Tibial artery (tissue), 4 donors: ENCODE measurements at places on chromosomes 13 and 19.
A peak's percentile ranks its signal among the peaks of the same experiment; 100 is the strongest.

GRCh38 chr19:4449639-4450028, 8.0 kb downstream of the UBXN6 start:
- H3K4me3 ChIP-seq, result no peak overlapping the region
- H3K36me3 ChIP-seq, result peaks cover 97% of the 10 kb centered on the region
- no peak for DNase-seq

GRCh38 chr13:29281932-29282495, 313.5 kb downstream of the SLC7A1 start:
- H3K36me3 ChIP-seq, result no peaks in the 10 kb centered on the region
- H3K27me3 ChIP-seq, result no peaks in the 10 kb centered on the region
- DNase-seq, result no peak
- H3K4me1 ChIP-seq, result no peaks in the 10 kb centered on the region
- no peak overlapping the region for H3K27ac ChIP-seq

- peaks cover 62% of the 10 kb centered on the region for H3K4me1 ChIP-seq
- H3K27me3 ChIP-seq, result no peaks in the 10 kb centered on the region
- H3K27ac ChIP-seq, result peak overlapping the region; percentile 45
- peak overlapping the region; percentile 28 for H3K4me3 ChIP-seq
Measured at GRCh38 chr19:16587833-16588823, 15.9 kb upstream of the SLC35E1 start.

DNA sequence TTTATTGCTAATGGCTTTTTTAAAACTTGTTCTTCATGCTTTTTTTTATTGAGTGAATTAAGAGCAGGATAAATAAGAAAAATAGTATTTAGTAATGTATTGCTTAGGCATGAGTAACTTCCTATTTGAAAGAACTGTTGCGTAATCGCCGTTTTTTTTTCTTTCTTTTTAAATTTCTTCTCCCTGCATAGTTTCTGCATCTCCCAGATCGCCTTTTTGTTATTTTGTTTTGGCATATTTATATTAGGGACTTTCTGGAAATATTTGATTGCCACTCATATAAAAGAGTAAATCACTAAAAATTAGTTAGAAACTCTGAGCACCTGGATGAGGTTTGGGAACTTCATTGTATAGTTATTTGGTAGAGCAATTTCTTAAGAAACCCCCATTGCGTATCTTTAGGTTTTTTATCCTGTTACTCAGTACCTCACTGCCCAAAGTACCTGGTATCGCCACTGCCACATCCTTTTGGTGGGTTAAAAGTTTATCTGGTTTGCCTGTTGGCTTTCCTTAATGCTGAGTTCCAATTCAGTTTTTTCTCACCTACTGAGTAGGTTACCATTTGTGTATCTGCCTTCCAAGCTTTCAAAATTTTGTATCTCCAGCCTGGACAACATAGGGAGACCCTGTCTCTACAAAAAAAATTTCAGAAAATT, 36.2 kb upstream of the LPAR6 start:
- H3K27me3 ChIP-seq, result no peaks in the 10 kb centered on the region
- H3K4me1 ChIP-seq, result no peaks in the 10 kb centered on the region
- DNase-seq, result no peak
- no peaks in the 10 kb centered on the region for H3K36me3 ChIP-seq

DNA sequence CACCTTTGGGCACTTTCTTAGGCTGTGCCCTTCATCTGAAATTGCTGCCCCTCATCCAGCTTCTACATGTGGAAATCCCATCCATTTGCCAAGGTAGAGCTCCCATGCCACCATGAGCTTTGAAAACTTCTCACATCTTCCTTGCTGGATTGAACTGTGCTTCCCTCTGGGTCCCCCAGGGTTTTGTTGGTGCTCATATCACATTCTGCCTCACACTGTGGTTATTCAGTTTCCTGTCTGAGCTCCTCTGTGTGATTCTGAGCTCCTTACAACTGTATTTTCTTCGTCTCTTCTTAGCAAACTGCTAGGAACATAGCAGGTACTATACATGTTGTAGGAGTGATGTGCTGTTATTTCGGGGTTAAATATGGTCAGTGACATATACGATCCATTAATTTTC, 74.9 kb upstream of the KL start:
- DNase-seq, result no peak
- no peaks in the 10 kb centered on the region for H3K4me1 ChIP-seq
- H3K4me3 ChIP-seq, result no peak overlapping the region
- no peaks in the 10 kb centered on the region for H3K36me3 ChIP-seq
- no peaks in the 10 kb centered on the region for H3K27me3 ChIP-seq

DNA sequence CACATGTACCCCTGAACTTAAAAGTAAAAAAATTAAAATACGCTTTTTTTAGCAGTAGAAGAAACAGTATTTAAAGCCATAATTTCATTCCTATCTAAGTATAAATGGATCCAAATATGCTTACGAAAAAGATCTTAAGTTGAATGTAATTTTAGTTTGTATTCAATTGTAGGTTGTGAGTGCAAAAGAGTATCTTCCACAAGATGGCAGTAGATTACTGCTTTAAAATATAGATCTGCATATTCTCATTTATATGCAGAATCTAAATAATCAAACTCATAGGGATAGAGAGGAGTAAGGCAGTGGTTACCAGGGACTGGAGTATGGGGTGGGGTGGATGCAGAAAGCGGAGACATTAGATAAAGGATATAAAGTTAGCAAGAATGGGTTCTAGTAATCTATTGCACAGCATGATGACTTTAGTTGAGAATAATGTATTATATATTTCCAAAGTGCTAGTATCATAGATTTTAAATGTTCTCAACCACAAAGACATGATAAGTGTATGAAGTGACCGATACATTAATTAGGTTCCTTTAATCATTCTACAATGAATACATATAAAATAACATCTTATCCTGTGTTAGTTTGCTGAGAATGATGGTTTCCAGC, 14.2 kb downstream of the OR7A17 start:
- no peak overlapping the region for H3K4me3 ChIP-seq
- no peak overlapping the region for H3K27ac ChIP-seq
- no peaks in the 10 kb centered on the region for H3K27me3 ChIP-seq
- no peaks in the 10 kb centered on the region for H3K36me3 ChIP-seq
- no peak for DNase-seq

DNA sequence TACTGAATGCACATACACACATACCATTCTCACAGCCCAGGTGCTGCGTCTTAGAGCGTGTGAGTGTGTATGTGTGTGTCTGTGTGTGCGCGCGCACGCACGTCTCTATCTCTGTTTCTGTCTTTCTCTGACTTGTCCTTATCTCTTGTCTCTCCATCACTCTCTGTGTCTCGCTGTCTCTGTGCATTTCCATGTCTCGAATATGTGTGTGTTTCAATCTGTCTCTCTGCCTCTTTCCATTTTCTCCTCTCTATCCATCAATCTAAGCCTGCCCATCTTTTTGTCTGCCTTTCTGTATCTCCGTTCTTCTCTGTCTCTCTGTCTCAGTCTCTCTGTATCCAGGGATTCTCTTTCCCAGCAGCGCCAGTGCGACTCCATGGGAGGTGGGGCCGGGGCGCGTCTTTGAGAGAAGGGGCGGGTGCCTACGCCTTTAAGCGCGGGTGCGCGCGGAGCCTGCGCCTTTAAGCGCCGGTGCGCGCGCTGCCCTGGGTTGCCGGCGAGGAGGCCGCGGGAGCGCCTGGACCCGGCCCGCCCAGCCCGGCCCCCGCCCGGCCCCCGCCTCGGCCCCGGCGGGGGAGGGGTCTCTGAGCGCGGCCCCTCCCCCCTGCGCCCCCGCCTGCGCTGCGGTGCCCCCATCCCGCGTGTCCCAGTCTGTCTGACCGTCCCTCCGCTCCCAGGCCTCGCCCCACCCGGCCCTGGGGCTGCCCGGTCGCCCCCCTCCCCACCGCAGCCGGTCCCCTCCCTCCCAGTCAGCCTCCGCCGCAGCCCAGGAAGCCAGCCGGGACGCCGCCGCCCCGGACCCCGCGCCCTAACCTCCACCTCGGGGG, at the start of gene LRFN3:
LRFN3 (plus strand) TSS at position 464 of the 827 bp plus-strand sequence. CDS start 3,052 bp downstream, outside the sequence.
- no peaks in the 10 kb centered on the region for H3K4me1 ChIP-seq
- H3K27me3 ChIP-seq, result no peaks in the 10 kb centered on the region
- peak; percentile 66 for DNase-seq
- H3K36me3 ChIP-seq, result peaks cover 20% of the 10 kb centered on the region
- peak within 1 kb of the TSS; percentile 88 for H3K4me3 ChIP-seq
- H3K27ac ChIP-seq, result peak within 1 kb of the TSS; percentile 91

DNA sequence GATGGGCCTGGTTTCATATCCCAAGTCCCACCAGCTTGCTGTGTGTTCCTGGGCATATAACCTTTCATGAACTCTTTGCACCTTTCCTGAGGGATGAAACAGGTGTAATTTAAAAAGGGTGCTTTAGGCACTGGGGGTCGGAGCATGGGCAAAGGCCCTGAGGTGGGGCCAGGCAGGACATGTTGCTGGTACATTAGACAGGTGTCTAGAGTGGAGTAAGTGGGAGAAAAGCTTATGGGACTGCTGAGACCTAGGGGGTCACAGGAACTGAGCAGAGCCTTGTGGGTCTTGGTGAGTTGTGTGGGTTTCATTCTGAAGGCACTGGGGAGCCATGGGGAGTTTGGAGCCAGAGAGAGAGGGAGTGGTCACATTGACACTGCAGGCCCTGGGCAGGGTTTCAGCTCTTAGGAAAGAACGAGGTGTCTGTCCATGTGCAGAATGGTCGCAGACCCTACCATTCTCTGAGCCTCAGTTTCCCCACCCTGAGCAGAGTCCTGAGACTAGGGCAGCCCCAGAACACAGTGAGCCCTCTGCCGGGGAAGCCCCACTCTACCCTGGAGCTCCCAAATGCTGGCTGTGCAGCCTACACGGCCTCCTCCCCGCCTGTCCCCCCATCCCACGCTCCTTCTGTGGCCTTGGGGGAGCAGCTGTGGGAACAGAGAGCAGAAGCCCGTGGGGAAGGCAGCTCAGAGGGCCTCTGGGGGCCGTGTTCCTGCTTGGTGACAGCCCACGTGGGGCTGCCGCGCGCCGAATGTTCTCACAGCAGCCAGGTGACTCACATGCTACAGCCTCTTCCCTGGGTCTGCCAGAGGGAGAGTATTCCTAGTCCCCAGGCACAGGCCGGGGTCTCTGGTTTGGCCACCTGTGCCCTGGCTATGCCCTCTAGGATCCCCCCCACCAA, 7.3 kb upstream of the HOMER3 start:
- H3K4me1 ChIP-seq, result no peaks in the 10 kb centered on the region
- H3K27me3 ChIP-seq, result peaks cover 7% of the 10 kb centered on the region
- no peak for DNase-seq
- H3K4me3 ChIP-seq, result no peak overlapping the region

DNA sequence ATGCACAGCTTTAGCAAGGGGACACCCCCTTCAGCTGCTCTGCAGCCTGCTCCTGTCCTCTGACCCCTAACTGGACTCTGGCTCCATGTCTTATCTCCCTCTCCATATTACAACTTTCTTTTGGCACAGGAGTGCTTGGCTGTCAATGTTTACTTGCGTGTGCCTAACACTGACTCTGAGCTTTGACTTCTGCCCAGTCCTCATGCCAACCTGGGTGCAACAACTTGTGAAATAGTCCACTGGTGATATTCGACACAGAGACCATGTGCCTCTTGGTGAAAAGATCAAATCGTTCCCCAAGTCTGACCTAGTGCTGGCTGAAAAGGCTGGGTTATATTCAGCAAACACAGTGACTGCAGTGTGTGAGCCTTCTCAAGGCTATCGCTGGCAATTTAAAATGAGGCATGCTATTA, 34.1 kb upstream of the KLF12 start:
- no peak overlapping the region for H3K4me3 ChIP-seq
- H3K4me1 ChIP-seq, result no peaks in the 10 kb centered on the region
- H3K36me3 ChIP-seq, result no peaks in the 10 kb centered on the region
- no peak for DNase-seq
- no peaks in the 10 kb centered on the region for H3K27me3 ChIP-seq
- no peak overlapping the region for H3K27ac ChIP-seq

DNA sequence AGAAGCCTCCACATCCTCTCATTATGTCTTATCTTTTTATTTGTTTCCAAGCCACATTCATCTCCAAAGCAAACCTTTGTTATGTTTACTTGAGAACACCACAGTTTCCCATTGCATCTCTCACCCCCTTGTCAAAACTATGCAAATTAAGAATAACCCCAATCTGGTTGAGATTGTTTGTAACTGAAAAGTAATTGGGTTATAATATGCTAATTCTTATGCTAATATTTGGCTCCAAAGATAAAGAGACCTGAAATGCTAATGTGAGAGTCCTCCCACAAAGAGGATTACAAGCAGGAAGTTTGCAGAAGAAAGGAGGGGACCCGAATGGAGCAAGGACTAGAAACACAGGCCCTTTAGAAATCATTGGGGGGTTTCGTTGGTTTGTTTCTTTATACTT, 92.9 kb upstream of the UBL3 start:
- H3K4me3 ChIP-seq, result no peak overlapping the region
- no peak overlapping the region for H3K27ac ChIP-seq
- DNase-seq, result no peak

- H3K36me3 ChIP-seq, result peaks cover 6% of the 10 kb centered on the region
- peak overlapping the region; percentile 70 for H3K4me3 ChIP-seq
- no peak for DNase-seq
- H3K4me1 ChIP-seq, result peaks cover 30% of the 10 kb centered on the region
- peak overlapping the region; percentile 75 for H3K27ac ChIP-seq
- H3K27me3 ChIP-seq, result no peaks in the 10 kb centered on the region
Measured at GRCh38 chr13:27273658-27274425, 3.2 kb downstream of the RASL11A start.

- no peak overlapping the region for H3K27ac ChIP-seq
- no peaks in the 10 kb centered on the region for H3K36me3 ChIP-seq
- H3K4me3 ChIP-seq, result no peak overlapping the region
Measured at GRCh38 chr19:7280940-7281666, 13.1 kb downstream of the INSR start.

DNA sequence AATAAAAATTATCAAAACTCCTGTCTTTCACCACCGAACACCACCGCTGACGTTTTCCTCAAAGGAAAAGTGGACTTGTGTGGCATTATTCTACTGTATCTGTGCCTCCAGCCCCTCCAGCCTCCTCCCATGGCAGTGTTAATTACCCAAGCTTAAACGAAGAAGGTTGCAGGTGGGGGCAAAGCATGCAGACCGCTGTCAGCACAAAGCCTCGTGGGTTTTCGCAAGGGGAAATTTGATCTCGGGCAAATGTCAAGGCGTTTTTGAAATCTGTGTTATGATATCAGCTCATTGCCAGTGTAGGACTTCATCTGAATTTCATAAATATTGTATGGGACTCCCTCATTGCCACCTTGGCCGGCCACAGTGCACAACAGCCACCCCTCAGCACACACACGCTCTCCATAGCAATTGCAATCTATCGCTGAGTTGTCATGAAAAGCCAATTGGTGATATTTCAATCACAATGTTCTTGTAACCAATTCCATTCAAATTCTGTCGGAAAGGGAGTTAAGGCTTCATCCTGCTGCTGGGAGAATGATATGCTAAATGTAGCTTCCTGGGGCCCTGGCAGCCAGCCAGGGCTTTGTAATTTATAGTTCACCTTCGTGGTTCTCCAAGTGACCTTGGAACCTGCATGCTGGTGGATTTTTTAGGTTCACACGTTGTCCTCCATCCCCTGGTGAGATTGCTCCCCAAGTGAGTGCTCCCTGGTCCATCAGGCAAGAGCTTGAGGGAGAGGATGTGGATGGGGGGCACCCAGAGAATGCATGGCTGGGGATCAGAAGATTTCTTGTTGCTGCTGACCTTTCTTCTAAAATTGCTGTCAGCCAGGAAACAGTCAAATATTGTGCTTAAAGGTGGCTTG, 16.6 kb downstream of the CHST8 start:
- no peak overlapping the region for H3K27ac ChIP-seq
- no peaks in the 10 kb centered on the region for H3K36me3 ChIP-seq
- H3K4me3 ChIP-seq, result no peak overlapping the region
- no peak for DNase-seq
- no peaks in the 10 kb centered on the region for H3K4me1 ChIP-seq
- H3K27me3 ChIP-seq, result no peaks in the 10 kb centered on the region
